NCI-H774 (cell line): ENCODE measurements at places on chromosomes 2 and 18.

DNA sequence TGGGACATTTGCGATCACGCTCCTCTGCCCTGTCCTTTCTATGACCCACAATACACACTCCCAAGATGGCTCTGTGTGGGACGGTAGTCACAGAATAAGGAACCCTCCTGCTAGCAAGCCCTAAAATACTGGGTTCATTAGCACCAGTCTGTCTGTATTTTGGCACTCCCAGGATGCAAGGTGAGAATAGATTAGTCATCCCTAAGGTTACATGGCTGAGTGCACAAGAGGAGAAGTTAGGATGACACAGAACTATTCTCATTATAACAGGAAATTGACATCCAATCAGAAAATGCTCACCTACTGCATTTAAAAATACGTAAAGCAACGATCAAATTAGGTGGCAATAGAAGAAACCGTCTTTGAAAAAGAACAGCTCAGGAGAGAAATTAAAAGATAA is 590.2 kb downstream of the EPHA4 start:
- DNase-seq, result no peak

- no peak for DNase-seq
These were observed 6.5 kb downstream of the GPC1 start for GRCh38 chr2:240441993-240442411.

GRCh38 chr2:174835797-174836255 is 71.6 kb upstream of the CHRNA1 start:
- DNase-seq, result no peak

DNA sequence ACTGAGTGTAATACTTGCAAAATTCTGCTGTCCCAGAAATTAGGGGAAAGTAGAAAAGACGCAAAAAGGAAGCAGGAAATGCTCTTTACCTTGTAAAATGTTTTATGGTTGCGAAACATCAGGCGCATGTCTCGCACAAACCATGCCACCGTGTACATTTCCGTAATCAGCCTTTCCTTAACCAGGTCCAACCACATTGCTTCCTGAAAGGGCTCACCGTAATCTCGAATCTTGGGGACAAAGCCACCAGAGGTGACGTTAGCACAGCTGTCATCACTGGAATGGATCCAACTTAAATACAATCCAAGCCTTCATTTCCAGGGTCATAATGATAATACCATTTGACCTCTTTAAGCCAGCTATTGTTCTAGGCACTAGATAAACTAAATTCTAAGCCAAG is 49.3 kb downstream of the SP110 start:
- DNase-seq, result peak; percentile 76

GRCh38 chr2:11129598-11130449 is 25.4 kb upstream of the SLC66A3 start:
- DNase-seq, result peak; percentile 71

- DNase-seq, result no peak
These were observed 137.4 kb downstream of the SMAD7 start for GRCh38 chr18:48813321-48813720.
